ENCODE measurements at places on chromosomes 3 and 15.

- DNase-seq, result no peak
These were observed 23.4 kb downstream of the WHAMM start for GRCh38 chr15:82832601-82833361.

DNA sequence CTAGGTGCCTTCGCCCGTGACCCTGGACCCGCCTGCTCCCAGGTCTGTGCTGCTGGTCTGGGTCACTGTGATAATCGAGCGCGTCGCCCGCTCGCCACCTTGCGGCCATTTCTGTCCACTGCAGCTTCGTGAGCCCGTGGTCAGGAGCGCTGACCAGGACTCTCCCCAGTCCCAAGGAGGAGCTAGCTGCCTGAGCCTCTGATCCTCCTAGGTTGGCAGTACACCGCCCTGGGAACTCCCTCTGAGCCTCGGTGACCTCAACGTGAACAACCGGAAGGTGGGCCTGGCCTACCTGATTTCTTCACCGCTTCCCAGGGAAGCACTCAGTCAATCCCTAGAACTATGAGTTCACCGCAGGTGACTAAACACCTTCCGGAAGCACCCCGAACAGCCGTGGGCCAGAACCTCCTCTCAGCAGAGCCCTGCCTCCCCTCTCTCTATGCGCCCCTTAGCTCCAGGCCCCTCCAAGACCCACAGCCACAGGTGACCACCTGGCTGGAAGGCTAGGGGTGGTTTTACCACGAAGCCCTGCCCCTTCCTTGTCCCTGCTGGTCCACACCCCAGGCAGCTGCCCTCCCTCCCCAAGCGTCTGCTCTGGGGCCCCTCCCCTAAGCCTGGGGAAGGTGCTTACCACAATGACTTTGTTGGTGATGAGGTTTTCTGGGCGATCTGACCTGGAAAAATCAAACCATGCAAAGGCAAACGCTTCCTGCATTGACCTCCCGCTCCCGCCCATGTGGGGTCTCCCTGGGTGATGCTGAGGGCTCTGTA is 9.7 kb downstream of the PLA2G4D start:
- no peak for DNase-seq

GRCh38 chr15:72502220-72502809 is 28.2 kb downstream of the ARIH1 start:
- DNase-seq, result no peak

GRCh38 chr3:158217992-158218391 is 108.1 kb downstream of the RSRC1 start:
- DNase-seq, result no peak

DNA sequence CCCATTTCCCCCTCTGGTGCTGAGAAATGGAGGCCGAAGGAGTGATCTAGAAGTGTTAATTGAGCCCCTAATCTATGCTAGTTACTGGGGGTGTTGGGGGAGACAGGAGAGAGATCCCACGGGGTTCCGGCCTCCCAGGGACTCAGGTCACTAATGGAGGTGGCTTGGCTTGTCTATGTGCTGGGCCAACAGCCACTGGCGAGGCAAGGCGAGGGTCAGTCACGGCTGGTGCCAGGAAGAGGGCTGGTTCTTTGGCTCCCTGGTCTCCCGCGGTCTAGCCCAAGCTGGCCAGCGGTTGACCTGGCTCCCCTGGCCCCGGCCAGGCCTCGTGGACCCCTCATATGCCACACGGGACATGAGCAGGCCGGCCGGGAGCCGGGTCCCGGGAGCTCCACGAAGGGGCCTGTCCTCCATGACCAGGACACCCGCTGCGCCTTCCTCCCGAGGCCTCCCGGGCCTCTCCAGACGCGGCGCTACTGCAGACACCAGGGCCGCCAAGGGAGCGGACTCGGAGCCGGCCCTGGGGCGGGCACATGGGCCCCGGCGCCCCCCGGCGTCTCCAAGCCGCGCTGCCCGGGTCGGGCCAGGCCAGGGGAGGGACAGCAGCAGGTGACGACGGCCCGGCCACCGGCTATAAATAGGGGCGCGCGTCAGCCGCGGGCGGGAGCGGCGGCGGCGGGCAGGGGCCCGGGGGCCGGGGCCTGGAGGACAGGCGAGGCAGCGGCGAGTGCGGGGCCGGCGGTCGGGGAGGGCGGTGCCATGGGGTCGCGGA is at the start of gene ALPK3:
TSS of gene ALPK3 (plus strand) at position 663 of the 772 bp plus-strand sequence. CDS start at position 760, 97 bp downstream.
- DNase-seq, result no peak

- no peak for DNase-seq
These were observed 151.6 kb upstream of the UBE2E2 start for GRCh38 chr3:23051240-23052140.

- DNase-seq, result no peak
These were observed 250.3 kb upstream of the RASGRP1 start for GRCh38 chr15:38814891-38815290.

Data from NCI-H187 treated with DMSO at 0.1 percent for 48 hours (cell line).